ENCODE measurements at places on chromosomes 4 and X. TPM values are rescaled to one million over a fixed set of nuclear protein-coding genes. Genes with fewer than 3 reads are reported as not detected.

Gene RTL9
- total RNA-seq = 0.39 TPM

Gene TNMD
- 2.3 TPM for total RNA-seq

Gene ESX1
- total RNA-seq = not detected

Gene NR3C2
- total RNA-seq = 13.9 TPM

Gene PTCHD1
- total RNA-seq = 21.6 TPM

Gene CAPN6
- total RNA-seq = 7.8 TPM

Gene NUDT10
- 10.4 TPM for total RNA-seq

Gene ZRSR2
- total RNA-seq = 16.6 TPM

Gene SH3RF1
- total RNA-seq = 18.8 TPM

Gene TRIML2
- total RNA-seq = 3.4 TPM

Gene SH3TC1
- total RNA-seq = 5.4 TPM

Gene COL4A6
- total RNA-seq = 20.8 TPM

Gene RAB33B
- total RNA-seq = 7.8 TPM

Gene F8
- total RNA-seq = 1.3 TPM

Gene SGCB
- total RNA-seq = 23.6 TPM

Gene ODAPH
- not detected for total RNA-seq

Gene DNAAF6
- not detected for total RNA-seq

Gene ARHGAP6
- total RNA-seq = 8.0 TPM

Gene IL9R
- total RNA-seq = not detected

Gene SSX1
- total RNA-seq = not detected

Gene CFP
- total RNA-seq = 0.51 TPM

Gene RHOXF1
- total RNA-seq = not detected

Gene FGFBP1
- 21.7 TPM for total RNA-seq

Gene BEX1
- total RNA-seq = 61.9 TPM

Gene CTAG1B
- total RNA-seq = not detected

Gene MAGEA6
- total RNA-seq = not detected

Gene UGT2B11
- 0.56 TPM for total RNA-seq

Gene TIGD4
- total RNA-seq = 1.8 TPM

Gene PABPC1L2A
- not detected for total RNA-seq

Gene LRP2BP
- total RNA-seq = 1.0 TPM

Gene PASD1
- not detected for total RNA-seq

Gene USP51
- 3.5 TPM for total RNA-seq

Gene TDO2
- 8.0 TPM for total RNA-seq

Gene GLRA3
- total RNA-seq = 0.60 TPM

Gene NOX1
- 0.70 TPM for total RNA-seq

Gene ARHGEF9
- total RNA-seq = 22.6 TPM

Data from type B pancreatic cell (in vitro differentiated cells).